ENCODE measurements at places on chromosomes 11 and 22. TPM values are rescaled to one million over a fixed set of nuclear protein-coding genes. Genes with fewer than 3 reads are reported as not detected.

HMGXB4 gene
- 20.7 TPM for total RNA-seq

APOL4 gene
- not detected for total RNA-seq

KLHDC7B gene
- under 0.01 TPM for total RNA-seq

OR8H3 gene
- not detected for total RNA-seq

OR2AG2 gene
- total RNA-seq = under 0.01 TPM

TP53I11 gene
- total RNA-seq = 14.9 TPM

PRR33 gene
- total RNA-seq = not detected

GP1BB gene
- 1.6 TPM for total RNA-seq

OR8A1 gene
- total RNA-seq = not detected

OR2AT4 gene
- total RNA-seq = not detected

DDTL gene
- 0.65 TPM for total RNA-seq

NFRKB gene
- 20.1 TPM for total RNA-seq

All from epithelial cell of umbilical artery (primary cell).